ENCODE measurements at places on chromosomes 3 and 15.
A peak's percentile ranks its signal among the peaks of the same experiment; 100 is the strongest.

DNA sequence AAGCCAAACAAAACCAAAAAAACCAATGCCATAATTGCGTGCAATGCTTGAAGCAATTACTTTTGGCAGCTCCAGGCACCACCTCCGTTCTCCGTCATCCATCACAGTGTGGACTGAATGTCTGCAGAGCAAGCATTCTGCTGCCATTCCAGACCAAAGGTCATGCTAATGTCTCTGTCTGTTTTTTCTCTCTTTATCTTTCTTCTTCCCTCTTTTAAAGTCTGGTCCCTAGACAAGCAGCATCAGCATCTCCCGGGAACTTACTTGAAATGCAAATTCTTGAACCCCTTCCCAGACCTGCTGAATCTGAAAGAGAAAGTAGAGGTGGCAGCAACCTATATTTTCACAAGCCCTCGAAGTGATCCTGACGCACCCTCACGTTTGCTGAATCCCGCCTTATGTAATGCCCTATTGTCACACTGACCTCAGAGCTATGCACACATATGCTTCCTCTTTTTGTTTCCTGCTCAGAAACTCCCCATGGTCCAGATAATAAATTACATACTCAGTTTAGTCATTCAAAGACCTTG, 297.3 kb upstream of the PROK2 start:
- no peak for DNase-seq

DNA sequence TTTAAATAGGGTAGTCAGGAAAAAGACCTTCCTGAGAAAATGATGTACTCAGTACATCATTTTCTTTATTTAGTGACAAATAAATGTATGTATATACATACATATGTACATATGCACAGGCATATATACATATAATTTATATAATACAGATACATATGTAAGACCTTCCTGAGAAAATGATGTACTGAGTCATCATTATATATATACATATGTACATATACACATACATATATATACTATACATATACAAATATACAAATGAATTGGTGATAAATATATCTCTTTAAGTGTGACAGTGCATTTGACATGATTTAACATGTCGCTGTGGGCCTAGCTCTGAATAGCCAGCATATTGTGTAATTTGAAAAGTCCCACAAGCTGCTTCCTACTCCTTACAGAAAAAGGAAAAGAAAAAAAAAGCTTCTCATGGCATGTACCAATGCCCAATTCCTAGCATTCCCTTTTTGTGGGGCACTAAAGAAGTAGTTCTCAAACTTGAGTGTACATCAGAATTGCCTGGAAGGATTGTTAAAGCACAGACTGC, 208.1 kb upstream of the UMPS start:
- no peak for DNase-seq

DNA sequence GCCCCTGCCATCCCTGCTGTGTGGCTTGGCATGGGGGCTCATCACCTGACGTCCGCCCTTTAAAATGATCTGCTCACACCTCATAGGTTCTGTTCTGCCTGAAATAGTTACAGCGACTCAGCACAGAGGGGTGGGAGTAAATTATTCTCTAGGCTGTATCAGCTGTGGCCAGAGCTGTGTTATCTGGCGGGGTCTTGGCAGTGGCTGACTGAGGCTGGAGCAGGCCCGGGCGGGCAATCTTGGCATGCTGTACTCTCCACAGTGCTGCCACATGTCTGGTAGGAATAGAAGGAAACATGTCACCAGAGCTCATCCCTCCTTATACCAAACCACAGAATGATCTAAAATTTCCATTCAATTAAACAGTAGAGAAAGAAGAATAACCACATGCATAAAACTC, 499.9 kb upstream of the LMCD1 start:
- no peak for DNase-seq

- DNase-seq, result no peak
These were observed 61.2 kb upstream of the TNFAIP8L3 start for GRCh38 chr15:51155891-51156290.

- no peak for DNase-seq
These were observed 315.0 kb upstream of the LRRFIP2 start for GRCh38 chr3:37489355-37489754.

DNA sequence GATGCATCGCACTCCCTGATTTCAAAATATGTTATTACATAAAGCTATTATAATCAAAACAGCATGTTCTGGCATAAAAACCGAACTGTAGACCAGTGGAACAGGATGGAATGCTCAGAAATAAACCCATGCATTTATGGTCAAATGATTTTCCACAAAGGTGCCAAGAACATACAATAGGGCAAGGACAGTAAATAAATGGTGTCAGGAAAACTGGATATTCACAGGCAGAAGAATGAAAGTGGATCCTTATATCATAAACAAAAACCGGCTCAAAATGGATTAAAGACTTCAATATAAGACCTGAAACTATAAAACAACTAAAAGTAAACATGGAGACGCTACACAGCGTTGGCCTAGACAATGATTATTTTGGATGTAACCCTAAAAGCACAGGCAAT, 22.6 kb downstream of the USP50 start:
- DNase-seq, result no peak

- peak; percentile 17 for DNase-seq
These were observed 27.2 kb downstream of the INTS14 start for GRCh38 chr15:65583701-65584100.

- no peak for DNase-seq
These were observed 11.6 kb downstream of the TRPC1 start for GRCh38 chr3:142735462-142735861.

DNA sequence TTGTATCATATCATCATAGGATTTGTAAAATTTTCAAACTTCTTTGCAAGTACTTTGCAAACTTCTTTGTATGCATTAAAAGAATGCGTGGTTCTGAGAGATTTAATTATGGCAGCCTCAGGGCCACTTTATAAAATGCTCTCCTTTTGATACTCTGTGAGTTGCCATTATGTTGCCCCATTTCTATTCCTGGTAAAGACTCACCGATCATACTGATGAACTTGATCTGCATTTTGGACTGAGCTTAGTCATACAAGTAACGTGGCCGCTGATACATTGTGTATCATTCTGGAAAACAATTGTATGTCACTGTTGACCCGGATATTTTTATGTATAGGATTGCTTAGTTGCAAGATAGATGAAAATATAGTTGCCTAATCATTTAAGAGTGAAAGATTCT, 38.8 kb downstream of the AKAP13 start:
- DNase-seq, result no peak

DNA sequence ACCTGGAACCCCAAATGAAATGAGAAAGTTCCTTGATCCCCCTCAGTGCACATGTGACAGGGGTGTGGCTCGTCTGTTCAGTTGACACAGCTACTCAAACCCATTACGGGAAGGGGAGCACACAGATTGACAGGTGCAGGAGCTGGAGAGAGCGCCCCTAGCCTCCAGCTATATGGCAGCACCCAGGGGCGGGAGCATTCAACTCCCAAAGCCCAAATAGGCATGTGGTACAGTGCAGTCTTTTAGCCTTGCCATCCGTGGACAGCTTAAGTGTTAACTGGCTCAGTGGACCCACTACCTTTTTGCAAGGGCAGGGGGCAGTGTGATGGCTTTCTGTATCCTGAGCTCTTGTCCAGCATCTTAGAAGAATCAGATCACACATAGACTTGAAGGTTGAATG, 1374.2 kb upstream of the ALCAM start:
- no peak for DNase-seq

- no peak for DNase-seq
These were observed 104.8 kb downstream of the TGFBR2 start for GRCh38 chr3:30711151-30711550.

DNA sequence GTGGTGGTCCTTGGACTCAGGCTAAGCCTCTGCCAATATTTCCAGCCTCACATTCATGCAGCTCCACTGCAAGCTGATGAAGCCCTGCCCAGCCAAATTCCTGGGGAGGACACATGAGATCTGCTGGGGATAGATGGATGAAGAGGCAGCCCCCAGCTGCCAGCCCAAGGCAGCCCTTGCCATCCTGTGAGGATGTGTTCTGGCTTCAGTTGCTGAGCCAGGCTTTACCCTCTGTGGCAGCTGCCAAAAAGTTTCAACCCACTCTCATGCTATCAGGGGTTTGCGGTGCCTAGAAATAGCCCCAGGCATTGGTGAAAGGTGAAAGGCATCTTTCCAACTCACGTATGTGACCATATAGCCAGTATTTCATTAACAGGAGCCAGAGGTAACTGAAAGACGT, 37.6 kb downstream of the C2CD4A start:
- no peak for DNase-seq

DNA sequence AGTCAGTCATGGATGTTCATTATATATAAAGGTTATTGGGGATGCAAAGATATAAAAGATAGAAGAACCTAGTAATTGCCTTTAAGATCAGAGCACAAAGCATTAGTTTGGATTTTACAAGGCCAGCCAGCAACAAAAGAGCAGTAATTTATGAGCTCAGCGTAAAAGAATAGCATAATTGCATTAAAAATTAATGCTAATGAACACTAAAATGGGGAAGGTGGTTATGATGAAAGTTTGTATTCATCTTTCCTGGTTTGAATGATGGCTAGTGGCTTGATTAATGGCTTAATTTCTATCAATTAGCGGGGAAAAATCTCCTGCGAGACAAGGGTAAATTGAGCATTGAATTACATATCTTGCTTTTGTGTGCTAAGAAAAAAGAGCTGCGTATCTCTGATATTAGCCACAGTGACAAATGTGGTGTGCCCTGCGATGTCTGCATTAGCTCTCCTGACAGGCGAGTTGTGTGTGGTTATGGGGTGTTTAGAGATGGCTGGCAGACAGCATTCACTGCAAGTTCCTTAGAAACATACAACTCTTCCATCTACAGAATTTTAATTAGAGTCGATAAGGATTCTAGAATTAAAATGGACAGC, 42.8 kb upstream of the MLF1 start:
- DNase-seq, result no peak

DNA sequence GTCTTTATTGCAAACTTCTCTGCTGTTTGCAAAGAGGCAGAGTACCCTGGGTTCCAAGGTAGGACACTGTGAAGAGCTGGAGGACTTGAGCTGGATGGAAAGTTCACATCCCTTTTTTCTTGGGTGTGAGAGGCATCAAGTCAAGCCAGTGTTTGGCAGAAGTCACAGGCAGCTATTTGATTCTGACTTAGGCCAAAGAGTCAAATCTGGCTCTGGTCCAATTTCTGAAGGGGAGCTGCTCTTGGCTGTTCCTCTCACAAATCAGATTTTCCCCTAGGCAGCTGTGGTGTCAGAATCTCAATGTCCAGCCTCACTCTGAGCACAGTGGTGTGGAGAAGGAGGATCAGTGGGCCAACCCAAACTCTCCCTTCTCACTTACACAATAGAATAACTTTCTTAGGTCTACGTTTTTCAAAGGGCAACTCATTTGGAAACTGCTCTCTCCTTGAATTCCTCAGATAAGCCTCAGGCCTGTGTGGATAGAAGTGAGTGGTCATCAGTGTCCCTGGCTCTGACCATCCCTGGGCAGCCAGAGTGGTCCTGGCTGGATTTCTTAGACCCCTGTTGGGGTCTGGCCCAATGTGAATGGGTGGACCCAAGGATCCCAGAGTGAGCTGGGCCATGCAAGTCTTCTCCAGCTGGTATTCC, 18.2 kb upstream of the AMOTL2 start:
- DNase-seq, result no peak

- DNase-seq, result peak; percentile 31
These were observed 105.4 kb downstream of the ABHD5 start for GRCh38 chr3:43796041-43796596.

GRCh38 chr3:67713764-67714469, 59.5 kb upstream of the SUCLG2 start:
- DNase-seq, result no peak

DNA sequence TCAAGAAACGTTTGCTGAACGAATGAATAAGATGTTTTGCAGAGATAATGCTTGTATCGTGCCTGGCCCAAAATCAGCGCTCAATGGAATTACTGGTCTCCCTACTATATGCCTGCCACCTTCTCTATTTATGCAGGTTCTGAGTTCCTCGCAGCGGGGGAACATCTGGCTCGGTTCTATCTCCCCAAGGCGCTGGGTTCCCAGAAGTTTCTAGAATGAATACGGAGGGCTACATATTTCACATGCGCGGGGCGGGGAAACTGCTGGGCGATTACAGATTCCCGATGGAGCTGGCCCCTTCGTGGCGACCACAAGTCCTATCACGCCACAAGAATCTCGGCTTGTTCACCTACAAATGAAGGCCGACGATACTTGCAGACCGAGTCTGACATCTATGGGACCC, 411 bp upstream of the EIF2B5 start:
- no peak for DNase-seq

- no peak for DNase-seq
These were observed 53.9 kb upstream of the TTC14 start for GRCh38 chr3:180548050-180548449.

GRCh38 chr3:171788546-171789351, 21.5 kb downstream of the PLD1 start:
- DNase-seq, result no peak

- DNase-seq, result peak; percentile 82
These were observed 79.7 kb downstream of the TMEM266 start for GRCh38 chr15:76139368-76140073.

GRCh38 chr3:79249701-79250100, 518.1 kb downstream of the ROBO1 start:
- DNase-seq, result no peak

- no peak for DNase-seq
These were observed 233.1 kb downstream of the ROBO1 start for GRCh38 chr3:79534727-79535126.

GRCh38 chr3:128324911-128325592, 141.6 kb downstream of the DNAJB8 start:
- no peak for DNase-seq

GRCh38 chr15:25664761-25665160, 198.4 kb downstream of the ATP10A start:
- DNase-seq, result no peak

- no peak for DNase-seq
These were observed 27.0 kb downstream of the VIPR1 start for GRCh38 chr3:42529468-42529867.

DNA sequence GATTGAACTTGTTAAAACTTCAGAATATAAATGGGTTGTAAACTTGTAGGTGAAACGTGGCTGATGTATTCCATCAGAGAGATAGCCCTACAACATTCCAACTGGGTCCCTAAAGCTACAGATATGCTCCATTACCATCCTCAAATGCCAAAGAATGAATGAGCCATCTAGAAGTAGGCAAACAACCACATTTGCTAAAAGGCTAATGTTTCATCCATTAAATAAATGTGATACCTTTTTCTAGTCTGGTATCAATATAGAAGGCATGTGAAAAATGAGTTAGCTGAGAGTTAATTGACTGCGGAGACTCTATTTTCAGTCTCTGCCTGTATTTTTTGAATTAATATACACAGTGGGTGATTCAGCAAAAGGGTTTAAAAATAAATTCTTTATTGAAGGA, 203.8 kb downstream of the RBMS3 start:
- DNase-seq, result no peak

GRCh38 chr3:53202331-53203015, 41.5 kb downstream of the PRKCD start:
- DNase-seq, result no peak

GRCh38 chr15:62456011-62456920, 291.2 kb upstream of the C2CD4B start:
- no peak for DNase-seq

DNA sequence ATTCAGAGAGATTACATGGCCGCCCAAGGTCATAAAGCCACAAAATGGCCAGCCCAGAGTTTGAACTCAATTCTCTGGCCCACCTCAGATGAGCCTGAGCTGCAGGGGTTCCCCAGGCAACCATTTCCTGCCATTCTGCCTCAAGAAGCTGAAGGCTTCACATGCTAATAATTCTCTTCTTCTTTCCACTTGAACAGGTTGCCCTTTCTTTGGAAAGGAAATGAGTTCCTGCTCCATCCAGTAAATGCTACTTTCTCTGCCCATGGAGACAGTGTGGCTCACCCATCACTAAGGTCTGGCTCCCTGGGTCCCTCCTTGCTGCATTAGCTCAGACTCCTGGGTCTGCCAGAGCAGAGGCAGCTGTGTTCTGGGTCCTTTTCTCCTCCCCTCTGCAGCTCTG, 48.2 kb downstream of the TRIM42 start:
- DNase-seq, result no peak
